ENCODE measurements at places on chromosomes 6 and 20.
A peak's percentile ranks its signal among the peaks of the same experiment; 100 is the strongest.

GRCh38 chr6:129697788-129698187 is 12.2 kb downstream of the ARHGAP18 start:
- no peak for DNase-seq

DNA sequence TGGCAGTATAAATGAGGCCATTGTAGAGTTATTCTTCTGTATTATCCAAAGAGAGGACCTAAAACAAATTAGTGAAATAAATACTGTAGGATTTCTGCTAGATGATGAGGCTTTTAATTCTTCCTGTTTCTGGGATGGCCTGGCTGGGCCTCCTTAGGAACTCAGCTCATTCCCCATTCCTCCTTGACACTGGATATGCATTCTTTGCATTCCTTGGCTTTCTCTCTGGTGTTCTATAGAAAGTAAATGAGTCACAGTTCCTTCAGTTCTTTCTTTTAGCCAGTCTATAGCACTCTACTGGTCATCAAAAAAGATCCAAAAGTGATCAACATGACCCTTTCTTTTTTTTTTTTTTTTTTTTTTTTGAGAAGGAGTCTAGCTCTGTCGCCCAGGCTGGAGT is 8.6 kb downstream of the OR10C1 start:
- DNase-seq, result peak; percentile 47

DNA sequence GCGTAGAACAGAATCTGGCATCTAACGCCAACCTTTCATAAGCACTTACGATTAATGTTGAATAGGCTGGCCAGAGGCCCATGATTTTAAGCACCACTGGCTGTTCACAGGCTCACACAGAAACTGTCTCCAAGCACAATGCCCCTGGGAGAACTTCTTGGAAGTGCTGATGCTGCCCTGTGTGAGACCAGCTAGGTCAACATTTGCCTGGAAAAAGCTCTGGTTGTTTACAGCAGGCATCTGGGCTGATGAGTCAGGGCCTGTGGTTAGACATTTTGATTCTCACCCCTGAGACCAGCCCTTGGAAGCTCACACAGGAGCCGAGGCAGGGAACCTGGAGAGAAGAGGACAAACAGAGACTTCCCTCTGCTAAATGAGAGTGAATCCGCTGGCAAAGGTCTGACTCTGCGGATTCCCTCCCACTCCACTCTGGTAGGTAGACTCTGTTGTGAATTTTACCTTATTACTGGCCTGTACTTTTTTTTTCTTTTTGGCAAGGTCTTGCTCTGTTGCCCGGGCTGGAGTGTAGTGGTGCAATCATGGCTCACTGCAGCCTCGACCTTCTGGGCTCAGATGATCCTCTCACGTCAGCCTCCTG is 6.8 kb upstream of the SULF2 start:
- DNase-seq, result no peak

- no peak for DNase-seq
Observed at GRCh38 chr20:62723351-62723750, 14.7 kb downstream of the NTSR1 start.

DNA sequence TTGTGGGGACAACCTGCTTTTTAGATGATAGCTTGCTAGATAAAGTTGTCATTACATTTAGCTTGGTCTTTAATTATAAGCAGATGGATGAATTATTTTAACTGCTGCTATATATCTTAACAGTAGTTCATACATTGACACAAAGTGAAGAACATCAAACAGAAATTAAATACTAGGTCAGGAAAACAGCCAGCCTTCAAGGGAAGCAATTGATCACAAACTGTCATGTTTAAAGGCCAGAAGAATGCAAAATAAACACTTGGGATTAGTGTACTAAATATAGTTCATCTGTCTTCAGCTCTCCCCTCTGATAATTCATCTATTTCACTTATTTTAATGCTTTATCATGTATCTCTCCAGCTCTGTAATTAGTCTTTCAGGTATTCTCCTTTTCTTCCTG is 225.1 kb upstream of the FERMT1 start:
- DNase-seq, result no peak

DNA sequence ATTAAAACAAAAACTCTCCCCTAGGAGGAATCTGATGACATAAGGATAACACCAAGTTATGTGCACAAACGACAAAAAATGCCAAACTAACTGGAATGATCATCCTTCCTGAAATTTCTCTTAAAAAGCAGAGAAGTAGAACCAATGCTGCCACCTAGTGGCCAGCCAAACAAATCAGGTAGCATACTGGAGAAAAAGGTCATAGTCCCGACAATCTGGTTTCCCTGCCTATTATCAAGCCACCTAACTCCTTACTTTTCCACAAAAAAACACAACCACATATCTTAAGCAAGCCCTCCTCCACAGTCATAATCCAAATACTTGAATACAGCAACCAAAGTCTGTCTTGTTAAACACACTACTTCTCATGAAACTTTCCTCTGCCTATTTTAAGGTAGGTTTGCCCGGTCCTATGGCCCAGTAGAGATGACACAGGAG is 5.3 kb downstream of the OARD1 start:
- DNase-seq, result peak; percentile 63

GRCh38 chr6:26489996-26490964 is 9.8 kb upstream of the BTN1A1 start:
- no peak for DNase-seq

DNA sequence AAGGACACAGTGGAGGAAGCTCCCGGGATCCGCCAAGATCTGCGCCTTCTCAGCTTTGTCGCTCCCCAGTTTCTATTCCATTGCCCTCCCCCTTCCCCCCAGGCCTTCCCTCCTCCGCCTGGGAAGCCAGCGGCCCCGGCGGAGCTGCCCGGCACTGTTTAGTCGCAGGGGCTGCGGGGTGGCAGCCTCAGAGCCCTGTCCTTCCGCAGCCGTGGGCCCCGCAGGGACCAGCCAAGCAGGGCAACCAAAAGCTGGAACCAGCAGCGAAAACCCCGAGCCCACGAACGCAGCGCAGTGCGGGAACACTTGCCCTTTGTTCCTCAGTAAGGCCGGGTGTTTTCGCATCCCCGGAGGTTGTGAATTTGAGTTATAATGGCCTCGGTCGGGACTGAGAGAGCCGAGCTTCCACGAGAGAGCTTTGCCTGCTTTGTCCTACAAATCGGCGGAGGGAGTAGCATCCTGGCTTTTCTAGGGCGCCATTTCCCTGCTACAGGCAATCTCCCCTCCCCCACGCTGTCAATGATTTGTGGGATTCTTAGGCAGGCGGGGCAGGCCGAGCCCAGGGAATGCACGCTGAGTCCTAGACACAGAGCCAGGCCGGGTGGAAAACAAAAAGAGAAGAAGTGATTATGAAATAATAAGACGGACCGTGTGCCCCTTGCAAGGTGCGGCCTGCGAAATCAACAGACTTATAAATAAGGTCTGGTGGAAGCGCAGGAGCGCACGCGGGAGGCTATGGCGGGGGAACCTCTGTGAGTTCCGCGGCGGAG is 4.0 kb upstream of the TUBB2B start:
- DNase-seq, result peak; percentile 83

DNA sequence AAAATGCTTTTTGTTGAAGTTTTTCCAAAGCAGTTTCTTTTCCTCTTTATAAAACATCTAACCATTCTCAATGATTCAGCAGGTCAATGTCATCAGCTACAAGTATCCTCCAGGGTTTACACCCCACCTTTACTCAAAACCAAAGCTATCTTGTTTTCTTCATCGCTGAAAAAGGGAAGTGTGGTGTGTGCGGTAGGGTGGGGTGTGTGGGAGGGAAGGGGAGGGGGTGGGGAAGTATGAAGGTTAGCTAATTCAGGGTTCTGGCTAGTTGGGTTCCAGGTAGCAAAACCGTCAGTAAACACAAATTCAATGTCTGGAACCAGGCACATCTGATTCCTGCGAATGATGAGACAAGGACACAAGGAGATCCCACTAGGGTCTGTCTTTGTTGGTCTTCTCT is 189.6 kb downstream of the GJA10 start:
- no peak for DNase-seq

- DNase-seq, result no peak
Observed at GRCh38 chr20:53658322-53658721, 64.7 kb upstream of the ZNF217 start.

- DNase-seq, result no peak
Observed at GRCh38 chr6:160069050-160069454, 52.6 kb upstream of the SLC22A1 start.

DNA sequence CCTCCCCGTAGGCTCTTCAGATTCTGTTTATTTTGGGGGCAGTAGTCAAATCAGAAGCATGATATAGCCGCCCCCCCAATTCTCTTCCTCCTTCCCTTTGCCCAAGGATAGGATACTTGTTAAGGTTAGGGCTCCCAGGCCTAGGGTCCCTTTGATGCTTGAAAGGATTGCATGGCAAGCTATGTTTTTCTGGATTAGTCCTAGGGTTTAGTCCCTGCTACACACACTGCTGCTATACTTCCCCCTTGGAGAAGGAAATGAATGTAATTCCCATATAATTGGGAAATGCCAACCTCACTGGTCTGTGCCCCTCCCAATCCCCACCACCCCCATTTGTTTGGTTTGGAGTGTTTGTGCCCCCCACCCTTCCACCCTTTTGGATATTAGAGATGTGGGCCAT is 62.8 kb downstream of the ZFAND3 start:
- DNase-seq, result no peak

- no peak for DNase-seq
Observed at GRCh38 chr6:109034526-109034925, 60.1 kb downstream of the SESN1 start.

- DNase-seq, result no peak
Observed at GRCh38 chr6:131382631-131383030, 190.4 kb upstream of the ARG1 start.

DNA sequence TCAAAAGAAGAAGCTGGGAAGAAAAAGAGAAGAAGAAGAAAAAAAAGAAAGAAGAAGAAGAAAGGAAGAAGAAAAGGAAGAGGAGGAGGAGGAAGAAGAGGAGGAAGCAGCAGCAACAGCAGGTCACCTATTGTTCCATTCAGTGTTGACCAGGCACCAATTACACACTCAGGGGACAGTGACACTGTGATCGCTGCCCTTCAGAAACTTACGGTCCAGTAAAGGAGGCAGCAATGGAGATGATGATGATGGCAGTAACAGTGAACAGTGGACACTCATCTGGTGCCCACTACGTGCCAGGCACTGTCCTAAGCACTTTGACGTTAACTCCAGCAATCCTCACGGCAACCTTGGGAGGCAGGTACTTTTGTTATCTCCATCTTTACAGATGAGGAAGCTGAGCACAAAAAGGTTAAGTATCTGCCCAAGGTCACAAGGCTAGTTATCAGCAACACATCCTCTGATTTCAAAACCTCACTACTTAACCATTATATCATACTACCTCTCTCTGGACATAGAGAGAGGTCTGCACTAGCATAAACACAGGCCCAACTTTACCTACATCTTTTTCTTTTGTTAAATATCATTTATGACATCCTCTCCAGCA is 83.2 kb downstream of the SLC22A23 start:
- no peak for DNase-seq

GRCh38 chr6:35167505-35167904 is 26.4 kb upstream of the TCP11 start:
- DNase-seq, result no peak

- no peak for DNase-seq
Observed at GRCh38 chr20:12170406-12170805, 252.7 kb downstream of the BTBD3 start.

GRCh38 chr6:6616656-6617055 is 28.1 kb downstream of the LY86 start:
- no peak for DNase-seq

GRCh38 chr6:44549516-44549915 is 162.0 kb downstream of the CDC5L start:
- DNase-seq, result no peak

- peak; percentile 54 for DNase-seq
Observed at GRCh38 chr6:94130478-94130877, 711.1 kb upstream of the EPHA7 start.

GRCh38 chr6:170553534-170554012 is 466 bp upstream of the PSMB1 start:
- no peak for DNase-seq

- DNase-seq, result no peak
Observed at GRCh38 chr6:18893540-18894269, 506.6 kb downstream of the RNF144B start.

GRCh38 chr6:22921828-22922227 is 352.5 kb downstream of the HDGFL1 start:
- DNase-seq, result no peak

GRCh38 chr6:85126485-85127167 is 323.3 kb upstream of the NT5E start:
- DNase-seq, result peak; percentile 57

DNA sequence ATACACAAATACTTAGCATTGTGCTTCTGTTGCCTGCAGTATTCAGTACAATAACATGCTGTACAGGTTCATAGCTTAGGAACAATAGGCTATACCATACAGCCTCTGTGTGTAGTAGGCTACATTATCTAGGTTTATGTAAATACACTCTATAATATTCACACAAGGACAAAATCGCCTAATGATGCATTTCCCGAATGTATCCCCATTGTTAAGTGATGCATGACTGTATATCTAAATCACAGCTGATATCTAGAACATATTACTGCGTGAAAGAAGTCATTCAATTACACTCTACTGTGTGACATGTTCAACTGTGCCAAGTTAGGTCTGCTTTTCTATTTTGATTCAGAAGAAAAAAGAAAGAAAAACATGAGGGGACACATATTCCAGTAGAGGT is 633.5 kb downstream of the RFPL4B start:
- no peak for DNase-seq

- DNase-seq, result no peak
Observed at GRCh38 chr6:33950472-33950881, 146.7 kb upstream of the MLN start.

DNA sequence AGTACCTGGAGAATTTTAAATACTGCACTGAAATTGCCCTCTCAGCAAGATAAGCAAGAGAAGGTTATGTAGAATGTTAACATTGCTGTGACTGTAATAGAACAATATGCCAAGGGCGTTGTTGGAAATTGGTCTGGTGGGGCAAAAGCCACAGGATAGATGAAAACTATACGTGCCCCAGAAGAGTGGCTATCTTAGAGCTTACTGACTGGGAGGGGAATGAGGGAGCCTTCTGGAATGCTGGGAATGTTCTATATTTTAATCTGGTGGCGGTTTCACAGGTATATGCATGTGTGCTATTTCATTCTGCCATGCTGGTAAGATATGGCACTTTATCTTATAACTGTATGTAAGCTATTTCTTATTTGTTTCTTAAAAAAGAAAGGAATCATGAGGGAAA is 35.2 kb upstream of the YWHAB start:
- no peak for DNase-seq

DNA sequence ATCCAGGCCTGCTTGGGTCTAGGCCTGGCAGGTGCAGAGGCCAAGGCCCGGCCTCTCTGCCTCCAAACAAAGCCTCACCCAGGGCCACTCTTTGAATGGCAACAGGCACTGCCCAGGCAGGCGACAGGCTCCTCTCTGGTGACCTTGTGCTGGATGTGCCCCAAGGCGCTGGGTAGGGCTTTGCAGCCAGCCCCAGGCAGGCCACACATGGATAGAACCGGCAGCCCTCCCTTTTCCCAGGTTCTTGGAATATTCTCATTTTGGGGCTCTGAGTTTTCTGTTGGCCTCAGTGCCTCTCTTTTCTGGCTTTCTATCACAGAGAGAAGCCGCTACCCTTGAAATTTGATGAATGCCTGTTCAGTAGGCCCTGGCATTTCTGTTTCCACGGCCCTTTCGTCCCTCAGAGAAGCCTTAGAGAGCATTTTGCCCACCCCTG is 18.9 kb downstream of the PKIG start:
- DNase-seq, result no peak

- no peak for DNase-seq
Observed at GRCh38 chr6:134850721-134851305, 99.1 kb downstream of the ALDH8A1 start.
